ENCODE measurements at places on chromosomes 7 and 10. TPM values are rescaled to one million over a fixed set of nuclear protein-coding genes. Genes with fewer than 3 reads are reported as not detected.

- DNase-seq: no peak
Observed at GRCh38 chr7:77731716-77732115, 35.5 kb downstream of the RSBN1L start.

DNA sequence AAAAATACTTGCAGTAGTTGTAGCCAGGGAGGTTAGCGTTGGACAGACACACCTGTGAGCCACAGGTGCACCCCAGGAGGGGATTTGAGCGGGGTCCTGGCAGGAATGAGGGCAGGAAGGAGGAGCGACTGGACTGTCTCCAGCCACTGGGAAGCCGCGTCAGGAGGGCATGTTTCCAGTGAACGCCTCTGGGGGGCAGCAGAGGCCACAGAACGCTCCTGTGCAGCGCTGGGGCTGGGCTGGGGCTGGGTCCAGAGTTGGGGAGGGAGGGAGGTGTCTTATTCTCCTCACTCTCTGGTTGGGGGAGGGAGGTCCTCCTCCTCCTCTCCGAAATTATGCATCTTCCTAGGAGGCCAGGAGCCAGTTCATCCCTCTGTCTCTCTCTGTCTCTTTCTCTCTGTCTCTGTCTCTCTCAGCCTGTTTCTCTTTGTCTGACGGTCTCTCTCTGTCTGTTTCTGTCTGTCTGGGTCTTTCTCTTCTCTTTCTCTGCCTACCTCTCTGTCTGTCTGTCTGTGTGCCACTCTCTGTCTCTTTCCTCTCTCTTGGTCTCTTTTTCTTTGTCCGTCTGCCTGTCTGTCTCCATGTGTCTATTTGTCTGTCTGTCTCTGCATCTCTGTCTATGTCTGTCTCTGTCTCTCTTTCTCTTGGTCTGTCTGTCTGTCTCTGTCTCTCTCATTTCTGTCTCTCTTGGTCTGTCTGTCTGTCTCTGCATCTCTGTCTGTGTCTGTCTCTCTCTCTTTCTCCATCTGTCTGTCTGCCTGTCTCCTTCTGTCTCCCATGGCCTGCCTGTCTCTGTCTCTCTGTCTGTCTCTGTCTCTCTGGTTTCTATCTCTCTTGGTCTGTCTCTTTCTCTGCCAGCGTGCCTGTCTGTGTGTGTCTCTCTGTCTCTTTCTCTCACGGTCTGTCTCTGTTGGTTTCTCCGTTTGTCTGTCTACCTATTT, 9.9 kb upstream of the PSMG3 start:
- peak; percentile 49 for DNase-seq

DNA sequence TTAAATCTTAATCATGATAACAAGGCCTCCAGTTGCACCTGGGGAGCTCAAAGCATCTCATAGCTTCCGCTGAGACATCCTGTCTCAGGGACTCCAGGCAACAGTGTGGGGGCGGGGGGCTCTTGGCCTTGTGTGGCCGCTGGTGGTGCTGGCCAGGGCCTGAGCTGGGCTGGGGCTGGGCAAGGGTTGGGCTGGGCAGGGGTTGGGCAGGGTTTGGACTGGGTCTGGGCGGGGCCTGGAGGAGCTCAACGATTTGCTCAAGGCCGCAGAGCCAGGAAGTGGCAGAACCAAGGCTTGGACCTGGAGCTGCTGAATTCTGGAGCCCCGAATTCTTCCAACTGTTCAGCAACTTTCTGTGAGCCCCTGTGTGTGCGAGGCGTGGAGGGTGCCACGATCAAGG, 37.9 kb upstream of the PSMG3 start:
- DNase-seq: no peak

DNA sequence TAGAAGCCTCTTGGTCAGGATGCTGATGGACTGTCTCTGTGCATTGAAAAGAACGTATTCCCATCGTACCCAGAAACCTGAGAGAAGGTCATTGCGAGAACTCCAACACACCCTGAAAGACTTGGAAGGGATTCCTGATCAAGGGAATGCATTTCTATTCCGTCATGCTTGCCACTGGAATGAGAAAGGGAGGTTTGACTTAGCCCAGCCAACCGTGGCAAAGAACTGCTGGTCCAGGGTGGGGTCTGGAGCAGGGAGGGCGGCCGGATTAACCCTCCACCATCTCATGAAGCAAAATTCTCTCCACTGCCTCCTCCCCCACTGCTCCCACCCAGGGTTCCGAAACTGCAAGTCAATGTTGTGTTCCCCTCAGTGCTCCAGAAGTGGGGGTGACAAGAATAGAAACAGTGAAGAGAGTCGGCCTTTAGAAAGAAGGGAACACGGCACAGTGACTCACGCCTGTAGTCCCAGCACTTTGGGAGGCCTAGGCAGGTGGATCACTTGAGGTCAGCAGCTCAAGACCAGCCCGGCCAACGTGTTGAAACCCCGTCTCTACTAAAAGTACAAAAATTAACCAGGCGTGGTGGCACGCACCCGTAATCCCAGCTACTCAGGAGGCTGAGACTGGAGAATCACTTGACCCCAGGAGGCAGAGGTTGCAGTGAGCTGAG, 137.5 kb upstream of the MGMT start:
- DNase-seq: no peak

DNA sequence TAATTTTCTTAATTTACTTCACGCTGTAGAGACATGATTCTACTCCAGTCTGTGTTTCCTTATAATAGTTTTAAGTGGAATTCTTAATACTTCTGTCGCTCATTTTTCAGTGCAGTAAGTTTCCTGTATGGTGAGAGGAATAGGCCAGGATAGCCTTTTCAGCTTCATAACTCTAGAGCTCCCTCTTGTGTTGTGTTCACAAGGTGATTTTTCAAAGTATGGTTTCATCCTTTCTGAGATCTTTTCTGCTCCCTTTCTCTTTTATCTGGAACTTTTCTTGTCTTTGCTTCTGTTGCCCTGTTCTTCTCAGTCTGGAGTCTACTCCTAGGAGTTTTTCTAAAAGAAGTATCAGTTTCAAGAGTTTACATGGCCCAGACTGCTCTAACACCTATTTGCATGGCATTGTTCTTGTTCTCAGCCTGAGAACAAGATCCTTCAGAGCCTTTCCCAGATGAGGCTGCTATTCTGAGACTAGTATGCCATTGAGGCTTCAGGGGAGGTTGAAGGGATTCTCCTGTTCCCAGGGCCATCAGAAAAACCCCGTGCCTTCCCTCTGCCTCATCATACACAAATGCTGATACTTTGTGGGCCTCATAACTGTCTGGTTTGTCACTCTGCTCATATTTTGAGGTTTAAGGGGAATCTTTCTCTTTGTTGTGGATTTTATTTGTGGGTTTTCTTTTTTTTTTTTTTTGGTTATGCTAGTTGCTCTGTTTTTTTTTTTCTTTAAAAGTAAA, 21.8 kb downstream of the NET1 start:
- DNase-seq: no peak

DNA sequence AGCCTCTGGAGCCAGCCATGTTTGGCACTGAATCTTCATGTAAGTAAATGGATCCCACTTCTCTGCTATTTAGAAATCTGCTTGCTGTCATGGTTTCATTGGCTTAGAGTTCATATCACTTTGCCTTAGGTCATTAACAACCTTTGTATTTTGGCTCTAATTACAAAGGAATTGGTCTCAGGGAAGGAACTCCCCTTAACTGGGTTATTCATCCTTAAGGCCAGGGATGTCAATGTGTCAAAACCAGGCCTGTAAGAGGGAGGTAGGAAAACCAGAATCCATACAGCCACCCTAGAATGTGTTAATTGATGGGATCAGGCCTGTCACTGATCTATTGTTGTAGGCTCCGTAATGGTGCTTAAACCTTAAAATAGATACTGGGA, 67.3 kb downstream of the ST7 start:
- DNase-seq: no peak

- DNase-seq: no peak
Observed at GRCh38 chr7:11261470-11261869, 287.8 kb downstream of the PHF14 start.

GRCh38 chr10:9043466-9043865, 989.0 kb downstream of the GATA3 start:
- no peak for DNase-seq

DNA sequence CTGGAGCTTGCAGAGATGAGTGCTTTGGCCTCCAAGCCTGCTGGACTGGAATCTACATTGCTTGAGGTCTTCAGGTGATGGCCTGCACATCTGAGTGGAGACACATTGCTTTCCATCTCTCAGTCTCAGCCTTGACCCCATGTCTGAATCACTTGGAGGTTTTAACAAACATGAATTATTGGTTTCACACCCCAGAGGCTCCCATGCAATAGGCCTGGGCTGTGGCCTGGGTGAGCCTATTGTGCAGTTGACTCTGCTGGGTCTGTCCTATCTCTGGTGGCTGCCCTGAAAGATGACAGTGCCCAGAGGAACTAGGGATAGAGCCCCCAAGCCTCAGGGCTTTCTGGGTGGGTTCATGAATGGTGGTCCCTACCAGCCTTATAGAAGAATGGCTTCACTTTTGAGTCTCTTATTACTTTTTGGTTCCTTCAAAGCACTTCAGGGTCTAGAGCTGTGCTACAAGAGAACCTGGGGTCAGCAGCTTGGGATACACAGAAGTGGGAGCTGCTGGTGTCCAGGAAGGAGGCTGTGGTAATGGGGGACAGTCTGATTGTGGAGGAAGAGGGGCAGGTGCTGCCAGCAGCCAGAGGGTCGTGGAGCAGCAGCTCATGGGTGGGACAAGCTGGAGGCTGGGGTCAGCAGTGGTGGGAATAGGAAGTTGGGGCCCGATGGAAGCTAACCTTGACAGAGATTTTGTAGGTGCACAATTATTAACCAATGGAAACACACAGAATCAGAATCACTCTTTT, 5.5 kb downstream of the RAMP3 start:
- no peak for DNase-seq

DNA sequence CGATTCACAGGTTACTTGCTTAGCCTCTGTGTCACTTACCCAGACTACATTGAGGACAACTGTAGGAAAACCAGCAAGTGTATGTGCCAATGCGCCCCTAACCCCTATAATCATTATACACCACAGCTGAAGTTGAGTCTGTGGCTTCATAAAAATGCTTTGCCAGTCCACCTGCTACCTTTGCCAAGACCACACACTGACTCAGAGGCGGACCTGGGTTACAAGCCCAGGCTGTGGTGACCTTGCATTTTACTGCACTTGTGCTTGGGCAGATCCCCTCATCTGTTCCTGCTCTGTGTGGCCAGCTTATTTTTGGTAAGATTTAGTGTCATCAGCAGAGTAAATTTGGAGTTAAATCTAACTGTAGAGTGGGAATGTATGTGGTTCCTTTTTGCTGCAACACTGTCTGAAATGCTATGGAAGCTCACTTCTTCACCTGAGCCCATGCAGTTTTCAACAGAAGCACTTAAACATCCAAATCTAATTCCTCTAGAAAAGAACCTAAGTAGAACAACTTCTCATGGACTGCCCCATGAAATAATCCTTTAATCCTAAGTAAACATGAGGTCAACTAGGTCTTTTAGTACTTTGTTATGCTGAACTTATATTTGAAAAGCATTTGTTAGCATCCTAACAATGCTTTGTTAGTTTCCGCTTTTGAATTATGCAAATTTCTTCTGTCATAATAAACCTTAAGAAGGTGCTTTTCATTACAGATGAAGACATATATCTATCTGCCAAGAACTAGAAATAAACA, 96.2 kb upstream of the AMPH start:
- DNase-seq: no peak

- no peak for DNase-seq
Observed at GRCh38 chr10:65219444-65219843, 1698.2 kb downstream of the REEP3 start.

- peak; percentile 31 for DNase-seq
Observed at GRCh38 chr10:28442403-28442802, 90.5 kb upstream of the WAC start.

DNA sequence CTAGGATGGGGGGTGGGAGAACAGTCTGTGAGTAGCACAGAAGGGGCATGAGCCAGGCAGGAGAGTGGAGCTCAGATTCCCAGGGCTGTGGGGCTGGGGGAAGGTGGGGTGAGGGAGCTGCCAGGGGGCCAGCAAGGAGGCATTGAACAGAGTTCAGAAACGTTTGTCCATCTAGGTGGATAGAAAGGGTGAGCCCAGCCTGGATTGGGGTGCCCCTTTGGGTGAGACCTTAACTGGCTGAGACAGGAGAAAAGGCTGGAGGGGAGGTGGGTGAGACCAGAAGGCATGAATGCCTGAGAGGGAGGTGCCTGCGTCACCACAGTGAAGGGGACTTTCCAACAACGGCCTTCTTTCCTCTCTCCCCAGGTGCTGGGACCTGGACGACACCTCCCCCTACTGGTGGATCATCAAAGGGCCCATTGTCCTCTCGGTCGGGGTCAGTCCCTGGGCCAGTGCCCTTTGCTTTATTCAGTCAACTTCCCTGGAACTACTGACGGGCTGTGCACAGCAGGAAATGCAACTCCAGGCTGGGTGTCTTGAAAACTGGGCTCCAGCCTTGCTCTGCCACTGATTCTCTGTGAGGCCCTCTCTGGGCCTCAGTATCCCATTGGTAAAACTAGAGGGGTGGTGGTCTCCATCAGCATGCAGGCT, 11.0 kb downstream of the GHRHR start:
- DNase-seq: no peak

DNA sequence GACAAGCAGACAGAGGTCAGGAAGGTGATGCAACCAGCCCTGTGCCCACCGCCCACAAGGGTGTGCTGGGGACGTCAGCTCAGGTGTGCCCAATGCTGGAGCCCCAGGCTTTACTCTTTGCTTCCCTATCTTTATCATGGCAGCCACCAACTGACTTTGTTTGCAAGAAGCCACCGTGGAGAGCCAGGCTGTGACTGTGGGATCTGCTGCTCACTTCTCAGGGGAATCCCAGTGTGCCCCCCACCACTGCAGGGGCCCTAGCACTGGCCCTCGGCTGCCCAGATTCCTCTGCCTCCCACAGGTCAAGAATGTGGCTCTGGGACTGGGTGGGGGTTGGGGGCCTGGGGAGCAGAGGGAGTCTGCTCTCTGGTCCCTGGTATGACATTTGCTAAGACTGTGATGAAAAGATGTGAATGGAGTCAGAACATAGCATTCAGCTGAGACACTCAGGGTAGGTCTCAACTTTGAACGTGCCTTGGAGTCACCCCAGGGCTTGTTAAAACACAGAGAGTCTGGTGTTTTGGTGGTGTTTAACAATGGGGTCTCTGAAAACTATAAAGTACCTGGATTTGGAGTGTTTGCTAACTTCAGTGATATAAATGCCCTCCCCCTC, 47.3 kb downstream of the ARHGAP22 start:
- no peak for DNase-seq

DNA sequence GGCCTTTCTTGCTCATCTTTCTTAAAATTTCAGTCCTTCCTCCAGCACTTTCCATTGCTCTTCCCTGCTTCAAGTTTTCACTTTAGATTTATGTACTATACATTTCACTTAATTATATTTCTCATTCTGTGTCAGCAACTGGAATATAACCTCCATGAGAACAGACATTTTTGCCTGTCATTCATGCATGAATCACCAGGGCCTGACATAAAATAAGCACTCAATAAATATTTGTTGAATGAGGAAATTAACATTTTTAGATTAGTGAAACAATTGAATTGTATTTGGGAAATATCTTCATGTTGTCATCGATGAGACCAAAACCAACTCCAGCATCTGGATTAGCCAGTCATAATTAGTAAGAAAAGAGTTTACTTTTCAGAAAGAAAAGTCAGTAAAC, 6.1 kb downstream of the SAMD9L start:
- DNase-seq: no peak

- DNase-seq: no peak
Observed at GRCh38 chr7:154440058-154440457, 387.9 kb downstream of the DPP6 start.

The CPVL gene
- total RNA-seq: 12.6 TPM

The MMD2 gene
- not detected for total RNA-seq

The MNX1 gene
- total RNA-seq: not detected

The CCDC172 gene
- not detected for total RNA-seq

The GPR15LG gene
- 2.1 TPM for total RNA-seq

The TASOR2 gene
- 80.8 TPM for total RNA-seq
